ENCODE measurements at places on chromosomes 7 and 10.

- DNase-seq, result no peak
Observed at GRCh38 chr7:135353832-135354231, 120.2 kb downstream of the STRA8 start.

DNA sequence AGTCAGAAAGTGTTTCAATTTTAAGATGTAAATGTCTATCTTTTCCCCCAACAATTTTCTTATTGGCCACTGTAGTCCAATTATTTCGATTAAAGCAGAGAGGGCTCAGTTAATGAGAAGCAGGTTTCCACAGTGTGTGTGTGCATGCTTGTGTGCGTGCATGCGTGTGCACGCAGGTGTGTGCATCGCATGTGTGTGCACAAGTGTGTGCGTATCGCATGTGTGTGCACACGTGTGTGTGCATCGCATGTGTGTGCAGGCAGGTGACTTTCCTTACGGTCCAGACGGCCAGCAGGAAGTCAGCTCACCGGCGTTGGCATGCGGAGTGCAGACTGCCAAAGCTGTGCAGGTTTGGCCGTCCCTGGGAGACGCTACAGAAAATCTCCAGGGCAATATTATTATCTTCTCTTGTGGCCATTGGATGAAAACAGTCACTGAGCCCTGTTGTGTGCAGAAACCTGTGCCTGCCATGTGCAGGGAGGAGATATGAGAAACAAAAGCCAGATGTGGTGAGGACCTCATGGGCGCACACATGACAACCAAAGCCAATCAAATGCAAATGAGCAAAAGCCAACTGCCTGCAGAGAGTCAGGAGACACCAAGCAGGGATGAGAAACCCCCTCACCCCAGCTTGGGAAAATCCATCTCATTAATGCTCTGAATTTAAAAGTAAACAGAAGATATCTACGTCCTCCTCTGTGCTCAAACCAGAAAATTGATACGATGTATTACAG lies 70.4 kb downstream of the C10orf90 start:
- no peak for DNase-seq

DNA sequence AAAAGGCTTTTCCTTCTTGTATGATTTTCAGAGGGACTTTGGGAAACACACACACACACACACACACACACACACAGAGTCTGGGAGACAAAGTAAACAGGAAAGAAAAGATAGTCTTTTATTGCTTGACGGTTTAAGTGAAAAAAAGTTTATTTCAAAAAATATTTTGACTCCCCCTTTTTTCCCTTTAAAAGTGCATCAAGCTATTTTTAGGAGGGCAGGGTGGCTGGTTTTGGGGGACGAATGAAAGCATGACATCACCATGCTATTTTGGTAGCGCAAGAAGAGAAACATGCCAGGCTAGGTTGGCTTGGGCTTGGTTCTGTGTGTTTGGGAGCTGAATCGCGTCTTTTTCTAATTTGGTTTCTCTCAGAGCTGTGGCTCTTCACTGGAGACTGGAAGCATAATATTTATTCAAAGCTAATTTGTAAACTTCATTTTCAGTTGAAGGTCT lies 129.2 kb downstream of the BAMBI start:
- no peak for DNase-seq

- DNase-seq, result no peak
Observed at GRCh38 chr7:29249860-29250259, 55.3 kb downstream of the CHN2 start.

DNA sequence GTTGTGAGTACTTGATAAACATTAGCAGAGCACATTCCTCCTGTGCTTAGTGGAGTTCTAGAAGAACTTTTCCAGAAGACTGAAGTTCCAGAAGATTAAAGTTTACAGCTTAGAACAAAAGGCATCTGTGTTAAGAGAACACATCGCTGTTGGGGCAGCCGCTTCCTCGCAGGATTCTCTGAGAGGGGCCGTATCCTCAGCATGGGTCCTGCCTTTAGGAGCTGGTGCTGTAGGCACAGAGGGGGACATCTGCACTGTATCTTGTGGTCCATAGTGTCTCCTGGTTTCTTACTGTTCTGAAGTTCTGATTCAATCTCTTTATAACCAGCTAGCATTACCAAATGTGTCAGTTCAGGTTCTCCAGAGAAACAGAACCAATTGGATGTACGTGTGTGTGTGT lies 16.3 kb downstream of the SH2D4B start:
- DNase-seq, result no peak

DNA sequence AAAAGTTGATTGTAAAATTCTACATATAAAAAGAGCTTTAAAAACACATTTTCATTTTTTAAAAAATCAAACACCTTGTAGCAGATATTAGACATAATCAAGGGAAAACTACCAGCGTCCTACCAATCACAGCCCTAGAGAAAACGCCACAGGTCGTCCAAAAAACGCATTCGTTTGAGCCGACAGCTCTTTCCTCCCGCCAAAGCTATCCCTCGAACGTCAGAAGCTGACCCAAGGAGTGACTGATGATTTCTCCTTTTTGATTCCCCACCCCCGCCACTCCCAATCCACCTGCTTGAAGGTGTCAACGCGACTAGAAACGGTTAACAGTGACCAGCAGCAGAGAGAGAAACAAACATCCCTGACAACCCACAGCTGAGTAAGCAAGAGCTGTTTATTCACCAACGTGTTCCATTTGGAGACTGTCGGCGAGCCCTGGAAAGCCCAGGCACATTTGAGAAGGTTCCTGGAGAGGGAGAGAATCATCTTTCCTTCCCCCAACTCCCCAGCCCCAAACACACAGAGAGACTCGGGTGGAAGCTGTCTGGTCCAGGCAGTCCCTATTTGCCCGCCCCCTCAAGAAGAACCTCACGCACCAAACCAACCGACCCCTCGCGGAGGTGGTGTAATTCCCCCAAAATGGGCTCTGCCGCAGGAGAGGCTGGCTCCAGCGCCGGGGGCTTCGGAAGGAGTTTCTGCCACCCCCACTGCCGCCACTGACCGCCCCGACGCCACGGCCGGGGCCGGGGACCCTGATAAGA lies 622 bp downstream of the CPEB3 start:
- DNase-seq, result peak; percentile 14

Measured in right renal cortex interstitium (tissue), 3 donors.